ENCODE measurements at places on chromosomes 6 and 20. TPM values are rescaled to one million over a fixed set of nuclear protein-coding genes. Genes with fewer than 3 reads are reported as not detected.

Gene SUPT3H
- total RNA-seq, result 4.7 TPM

DNA sequence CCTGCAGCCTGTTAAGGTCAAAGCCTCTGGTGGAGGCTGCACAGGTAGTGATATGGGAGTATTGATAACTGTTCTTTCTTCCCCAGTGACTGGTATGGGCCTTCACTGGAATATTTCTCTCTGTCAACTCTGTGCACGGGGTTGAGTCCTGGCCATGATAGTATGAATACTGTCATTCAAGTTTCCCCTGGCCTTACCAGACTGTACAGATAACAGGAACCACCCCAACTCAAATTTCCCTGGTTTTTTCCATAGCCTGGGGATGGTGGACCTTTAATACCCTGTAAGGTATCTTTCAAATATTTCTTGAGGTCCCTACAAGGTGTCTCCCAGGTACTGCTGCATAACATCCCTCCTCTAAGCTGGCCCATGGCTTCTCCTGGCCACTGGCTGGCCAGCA lies 51.4 kb upstream of the TNFAIP3 start:
- DNase-seq, result no peak
- H3K4me1 ChIP-seq, result peaks cover 4% of the 10 kb centered on the region
- H3K27ac ChIP-seq, result no peak overlapping the region
- H3K36me3 ChIP-seq, result no peaks in the 10 kb centered on the region
- H3K4me3 ChIP-seq, result no peak overlapping the region
- H3K27me3 ChIP-seq, result no peaks in the 10 kb centered on the region

GRCh38 chr6:66230591-66230990 lies 523.6 kb upstream of the EYS start:
- no peaks in the 10 kb centered on the region for H3K36me3 ChIP-seq
- no peak for DNase-seq
- H3K27ac ChIP-seq, result no peak overlapping the region
- no peak overlapping the region for H3K4me3 ChIP-seq
- H3K27me3 ChIP-seq, result no peaks in the 10 kb centered on the region

DNA sequence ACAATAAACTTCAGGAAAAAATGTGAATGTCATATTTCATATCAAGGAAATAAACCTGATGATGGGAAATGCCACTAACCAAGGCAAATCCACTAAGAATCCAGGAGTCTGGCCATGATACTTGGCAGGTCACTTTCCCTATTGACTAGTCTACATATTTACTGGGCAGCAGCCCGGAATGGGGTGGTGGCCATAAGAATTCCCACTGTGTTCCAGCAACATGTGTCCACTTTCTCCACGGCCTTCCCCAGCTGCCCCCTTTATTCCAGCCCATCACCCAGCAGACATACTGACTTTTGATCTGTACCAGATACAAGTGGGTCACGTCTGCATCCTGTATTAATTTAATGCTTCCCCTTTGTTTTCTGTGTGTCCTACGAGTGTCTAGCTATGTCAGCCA lies 234.5 kb upstream of the PRDM1 start:
- H3K27ac ChIP-seq, result no peak overlapping the region
- H3K36me3 ChIP-seq, result no peaks in the 10 kb centered on the region
- peaks cover 10% of the 10 kb centered on the region for H3K4me1 ChIP-seq
- no peak for DNase-seq
- no peak overlapping the region for H3K4me3 ChIP-seq

Gene HLA-DRB5
- 7.7 TPM for total RNA-seq

- H3K36me3 ChIP-seq, result no peaks in the 10 kb centered on the region
- H3K27ac ChIP-seq, result no peak overlapping the region
Observed at GRCh38 chr6:143575440-143575839, 63.9 kb upstream of the FUCA2 start.

Gene SLC17A1
- total RNA-seq, result not detected

Measured in esophagus squamous epithelium (tissue), 5 donors.